HTR-8/SVneo (cell line): ENCODE measurements at places on chromosomes 2 and 18.

- no peak for DNase-seq
These were observed 69.3 kb downstream of the AFF3 start for GRCh38 chr2:100073110-100073509.

DNA sequence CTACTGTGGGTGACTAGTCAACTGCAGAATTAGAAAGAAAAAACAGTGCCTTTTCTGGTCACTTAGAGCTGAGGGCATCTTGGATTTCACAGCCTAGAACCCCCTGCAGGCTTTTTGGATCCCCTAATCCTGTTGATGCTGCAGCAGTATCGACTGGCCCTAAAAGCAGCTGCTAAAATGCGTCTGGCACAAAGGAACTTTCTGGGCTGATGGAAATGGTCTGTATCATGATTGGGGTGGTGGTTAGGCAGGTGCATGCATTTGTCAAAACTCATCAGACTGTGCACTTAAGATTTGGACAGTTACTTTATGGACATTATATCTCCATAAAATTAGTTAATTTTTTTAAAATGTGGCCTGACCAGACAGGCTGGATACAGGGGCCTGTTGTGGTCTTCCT lies 149.8 kb downstream of the KLHL29 start:
- no peak for DNase-seq

DNA sequence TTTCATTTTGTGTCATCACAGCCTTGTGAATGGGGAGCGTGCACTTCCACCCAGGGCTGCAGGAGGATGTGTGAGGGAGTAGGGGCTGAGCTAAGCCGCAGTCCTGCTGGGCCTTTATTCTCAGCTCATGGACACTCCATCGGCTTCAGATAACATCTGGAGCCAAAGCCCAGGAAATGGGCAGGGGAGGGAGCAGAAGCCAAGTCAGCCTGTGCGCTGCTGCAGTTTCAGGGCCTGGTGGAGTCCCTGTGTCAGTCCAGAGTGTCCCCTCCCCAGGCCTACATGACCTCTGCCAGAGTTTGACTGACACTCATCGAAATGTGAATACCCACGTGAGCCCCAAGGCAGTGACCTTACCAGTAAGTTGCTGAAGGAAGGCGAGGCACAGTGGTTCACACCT lies 242.2 kb downstream of the LOXHD1 start:
- no peak for DNase-seq

DNA sequence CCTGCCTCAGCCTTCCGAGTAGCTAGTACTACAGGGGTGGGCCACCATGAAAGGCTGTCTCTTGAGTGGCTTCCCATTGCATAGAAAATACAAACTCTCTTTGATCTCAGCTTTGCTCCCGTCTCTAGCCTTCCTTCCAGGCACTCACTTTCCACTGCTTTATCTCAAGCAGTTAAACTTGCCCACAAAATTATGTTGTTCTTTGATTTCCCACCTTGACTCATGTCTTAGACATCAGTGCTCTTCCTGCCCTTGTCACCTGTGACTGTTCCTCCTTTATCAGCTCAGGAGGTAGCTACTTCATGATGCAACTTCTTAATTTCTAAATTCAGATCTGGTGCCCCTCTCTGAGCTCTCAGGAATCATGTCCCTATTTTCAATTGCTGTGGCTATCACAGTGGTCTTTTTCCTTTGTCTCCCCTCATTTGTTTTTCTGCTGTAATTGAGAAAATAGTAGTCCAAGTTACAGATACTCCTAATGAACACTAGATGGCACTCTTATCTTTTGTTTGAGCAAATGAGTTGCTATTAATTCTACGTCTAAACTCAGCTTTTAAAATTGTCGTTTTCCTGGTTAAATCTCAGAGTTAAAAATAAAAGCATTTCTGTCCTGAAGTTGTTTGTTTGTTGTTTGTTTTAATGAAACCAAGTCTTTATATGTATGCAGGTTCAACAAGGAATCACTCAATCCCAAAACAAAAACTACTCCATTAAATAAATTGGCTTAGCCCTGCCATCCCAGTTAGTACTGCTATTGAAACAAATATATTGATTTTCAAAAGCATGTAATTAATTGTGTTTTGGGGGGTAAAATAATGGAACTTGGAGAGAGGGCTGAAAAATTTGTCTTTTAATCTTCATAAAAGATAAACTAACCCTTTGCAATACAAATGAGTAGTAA lies 46.9 kb upstream of the GREB1L start:
- DNase-seq, result peak; percentile 33

DNA sequence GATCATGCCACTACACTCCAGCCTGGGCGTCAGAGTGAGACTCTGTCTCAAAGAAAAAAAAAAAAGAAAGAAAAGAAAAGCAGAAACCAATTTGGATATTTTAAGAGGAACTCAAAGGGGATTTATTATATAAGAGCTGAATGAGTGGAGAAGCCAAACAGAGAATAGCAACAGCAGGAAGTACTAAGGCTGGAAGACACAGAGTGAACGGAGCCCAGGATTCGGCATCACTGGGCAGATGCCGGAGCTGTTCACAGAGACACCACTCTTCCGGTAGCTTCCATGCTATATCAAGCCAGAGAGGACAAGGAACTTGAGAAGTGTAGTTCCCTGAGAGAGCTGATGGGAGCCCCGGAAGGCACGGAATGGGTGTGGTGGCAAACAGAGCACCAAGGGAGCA lies 47.0 kb upstream of the CABLES1 start:
- no peak for DNase-seq

- no peak for DNase-seq
These were observed 19.2 kb downstream of the NRP2 start for GRCh38 chr2:205701509-205701908.

- DNase-seq, result no peak
These were observed 70.6 kb downstream of the LYPD6 start for GRCh38 chr2:149400997-149401396.
